Activated CD4-positive, alpha-beta T cell treated with anti-CD3 and anti-CD28 coated beads, Interleukin-2, amount 50 U/mL, for 4 hours (primary cell): ENCODE measurements at places on chromosomes 12 and 14.

DNA sequence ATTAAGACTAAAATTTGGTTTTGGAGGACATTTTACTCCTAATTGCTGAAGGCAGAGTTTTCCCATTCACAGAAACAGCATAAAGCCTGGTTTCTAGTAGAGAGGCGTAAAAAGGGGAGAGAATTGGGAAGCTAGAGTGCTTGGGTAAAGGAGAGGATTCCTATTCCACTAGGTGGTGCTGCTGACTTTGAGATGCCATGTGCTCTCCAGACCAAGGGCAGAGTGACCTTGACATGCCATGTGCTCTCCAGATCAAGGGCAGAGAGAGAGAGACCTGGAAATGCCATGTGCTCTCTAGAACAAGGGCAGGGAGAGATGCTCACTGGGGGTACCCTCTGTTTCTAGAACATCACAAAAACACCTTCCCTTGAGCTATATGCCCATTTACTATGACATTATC lies 176.2 kb upstream of the PDZRN4 start:
- DNase-seq = no peak

DNA sequence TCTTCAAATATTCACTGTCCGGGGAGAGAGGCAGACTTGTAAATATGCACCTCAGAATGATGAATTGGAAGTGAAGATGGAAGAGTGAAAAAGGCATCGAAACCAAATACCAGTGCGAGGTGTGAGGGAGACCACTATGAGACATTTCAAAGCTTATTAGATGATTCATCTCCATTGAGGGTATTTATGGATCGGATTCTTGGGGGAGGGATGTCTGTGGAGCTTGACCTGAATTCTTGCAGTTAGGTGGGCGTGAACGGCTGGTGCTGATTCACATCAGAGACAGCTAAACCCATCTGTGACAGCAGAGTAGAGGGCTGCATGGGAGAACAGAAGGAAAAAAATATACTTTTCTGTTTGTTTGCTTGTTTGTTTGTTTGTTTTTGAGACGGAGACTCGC lies 677.2 kb downstream of the AACS start:
- DNase-seq = no peak

GRCh38 chr12:31773223-31773750 lies 44.5 kb upstream of the AMN1 start:
- no peak for DNase-seq

- DNase-seq = peak; percentile 19
These were observed 22.2 kb upstream of the CCND2 start for GRCh38 chr12:4251216-4251891.

GRCh38 chr12:104309446-104309993 lies 6.0 kb downstream of the EID3 start:
- no peak for DNase-seq

DNA sequence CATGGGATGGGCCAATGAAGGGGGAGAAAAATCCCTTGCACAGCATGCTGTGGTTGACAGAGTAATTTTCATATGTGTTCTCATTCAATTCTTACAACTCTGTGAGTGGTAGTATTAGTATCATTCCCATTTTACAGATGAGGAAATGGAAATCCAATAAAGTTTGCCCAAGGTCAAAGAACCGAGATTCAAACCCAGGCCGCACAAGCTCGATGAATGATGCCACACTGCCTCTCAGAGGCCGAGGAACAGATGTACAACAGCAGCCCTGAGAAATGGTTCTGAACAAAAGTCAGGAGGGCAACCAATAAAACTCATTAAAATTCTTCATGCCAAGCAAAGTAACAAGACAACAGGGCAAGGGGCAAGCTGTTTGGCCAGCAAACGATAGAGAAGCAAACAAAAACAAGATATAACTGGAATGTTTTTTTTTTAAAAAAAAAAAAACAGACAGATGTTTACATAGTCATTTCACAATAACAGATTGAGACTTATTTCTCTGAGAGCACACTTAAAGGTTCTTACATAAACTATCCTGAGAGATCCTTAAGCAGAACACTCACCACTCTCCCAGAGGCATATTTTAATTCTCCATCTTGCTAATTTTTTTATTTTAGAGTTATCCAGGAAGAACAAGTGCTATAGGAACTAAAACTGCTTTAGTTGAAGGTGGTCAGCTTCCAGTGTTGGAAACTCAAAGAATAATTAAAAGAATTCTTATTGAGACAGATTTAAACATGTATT lies 85.8 kb downstream of the EXOC5 start:
- DNase-seq = no peak

GRCh38 chr12:132445884-132446632 lies 43.9 kb upstream of the FBRSL1 start:
- DNase-seq = peak; percentile 65

DNA sequence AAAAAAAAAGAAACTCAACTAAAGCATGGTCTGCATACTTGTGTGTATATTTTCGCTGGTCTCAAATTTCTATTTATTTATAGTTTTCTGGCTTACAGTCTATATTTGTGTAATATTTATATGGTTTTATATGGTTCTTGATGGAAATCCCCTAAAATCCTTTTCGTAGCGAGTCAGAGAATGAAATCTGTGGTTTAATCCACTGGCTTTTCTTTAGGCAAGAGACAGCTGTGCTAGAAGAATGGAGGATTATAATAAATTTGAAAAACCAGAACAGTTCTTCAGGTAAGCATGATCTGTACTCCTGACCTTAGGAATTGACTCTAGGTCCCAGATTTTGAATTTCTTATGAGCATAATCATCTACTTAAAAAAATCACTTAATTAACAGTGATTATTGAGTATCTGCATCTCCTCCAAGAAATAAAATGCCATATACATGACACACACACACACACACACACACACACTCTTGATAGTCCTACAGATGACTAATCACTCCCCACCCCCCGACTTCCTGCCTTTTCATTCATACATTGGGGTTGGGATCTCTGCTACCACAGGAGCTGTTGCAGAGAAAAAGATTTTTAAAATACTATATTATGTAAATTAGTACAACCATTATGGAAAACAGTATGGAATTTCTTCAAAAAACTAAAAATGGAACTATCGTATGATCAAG lies 113.4 kb downstream of the CRADD start:
- DNase-seq = peak; percentile 34

- no peak for DNase-seq
These were observed 45.0 kb upstream of the ASPG start for GRCh38 chr14:104040539-104040938.

DNA sequence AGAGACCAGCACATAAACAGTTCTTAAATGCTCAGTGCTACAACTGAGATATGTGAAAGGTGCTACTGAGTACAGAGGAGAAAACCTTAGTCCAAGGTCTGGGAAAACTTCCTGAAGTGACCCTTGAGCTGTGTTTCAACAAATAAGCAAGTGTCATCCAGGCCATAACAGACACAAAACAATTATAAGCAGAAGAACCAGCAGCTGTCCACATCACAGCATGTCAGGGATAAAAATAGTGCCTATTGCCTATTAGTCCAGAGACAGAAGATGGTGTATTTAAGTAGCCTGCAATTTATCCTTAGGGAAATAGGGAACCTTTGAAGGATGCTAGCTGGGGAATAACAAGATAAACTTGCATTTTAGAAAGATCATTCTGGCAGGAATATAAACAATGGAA lies 237.8 kb downstream of the SPTSSA start:
- DNase-seq = no peak

GRCh38 chr12:48818831-48819590 lies 715 bp downstream of the CACNB3 start:
- peak; percentile 61 for DNase-seq

DNA sequence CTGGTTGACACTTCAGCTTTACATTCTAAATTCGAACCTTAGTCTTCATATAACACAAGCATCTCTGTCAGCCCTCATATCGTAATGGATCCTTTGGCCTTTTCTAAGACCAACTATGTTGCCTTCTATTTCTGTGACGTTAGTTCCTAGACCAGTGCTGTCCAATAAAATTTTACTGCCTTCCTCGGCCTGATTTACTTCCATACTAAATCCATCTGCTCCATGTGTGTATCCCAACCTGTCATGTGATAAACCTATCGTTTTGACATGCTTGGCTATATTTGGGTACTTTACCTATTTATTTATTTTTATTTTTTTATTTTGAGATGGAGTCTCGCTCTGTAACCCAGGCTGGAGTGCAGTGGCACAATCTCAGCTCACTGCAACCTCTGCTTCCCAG lies 20.3 kb downstream of the ACAD10 start:
- no peak for DNase-seq

DNA sequence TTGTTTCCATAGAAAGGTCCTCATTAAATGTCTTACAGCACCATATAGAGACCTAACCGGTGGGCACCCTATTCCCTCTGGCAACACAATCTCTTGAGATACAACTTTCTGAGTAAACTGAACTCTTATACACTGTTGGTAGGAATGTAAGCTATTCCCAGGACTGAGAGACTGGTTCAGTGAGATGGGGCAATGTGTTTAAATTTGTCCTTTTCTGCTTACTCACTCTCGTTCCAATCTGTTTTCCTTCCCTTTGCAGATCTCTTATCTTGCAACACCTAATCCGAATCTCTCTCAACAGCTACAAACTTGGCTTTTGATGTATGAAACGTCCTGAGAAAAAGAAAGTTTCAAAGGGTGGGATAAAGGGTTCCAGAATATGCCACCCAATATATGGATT lies 26.1 kb upstream of the ETV6 start:
- no peak for DNase-seq

DNA sequence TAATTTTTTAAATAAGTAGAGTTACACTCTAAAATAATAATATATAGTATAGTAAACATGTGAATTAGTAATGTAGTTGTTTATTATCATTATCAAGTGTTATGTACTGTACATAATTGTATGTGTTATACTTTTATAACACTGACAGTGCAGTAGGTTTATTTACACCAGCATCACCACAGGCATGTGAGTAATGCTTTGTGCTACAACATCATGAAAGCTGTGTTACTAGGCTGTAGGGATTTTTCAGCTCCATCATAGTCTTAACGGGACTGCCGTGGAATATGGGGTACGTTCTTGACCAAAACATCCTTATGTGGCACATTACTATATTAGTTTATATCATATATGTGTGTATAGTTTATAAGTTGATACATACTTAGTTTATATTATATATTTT lies 8.6 kb downstream of the FNTB start:
- no peak for DNase-seq
